Upper lobe of right lung (tissue), 1 donor: ENCODE measurements at places on chromosomes 13 and 19. TPM values are rescaled to one million over a fixed set of nuclear protein-coding genes. Genes with fewer than 3 reads are reported as not detected.

ADM5 gene
- 1.9 TPM for total RNA-seq

ZSCAN4 gene
- total RNA-seq, result not detected

DZIP1 gene
- 7.1 TPM for total RNA-seq

RB1 gene
- 41.0 TPM for total RNA-seq

EDNRB gene
- 61.7 TPM for total RNA-seq

AMH gene
- 6.1 TPM for total RNA-seq

TYK2 gene
- total RNA-seq, result 140 TPM

UHRF1 gene
- 0.90 TPM for total RNA-seq

PCDH9 gene
- 5.1 TPM for total RNA-seq

GNA15 gene
- total RNA-seq, result 18.6 TPM

PLA2G4C gene
- total RNA-seq, result 14.7 TPM

SYCN gene
- not detected for total RNA-seq

NLRP7 gene
- not detected for total RNA-seq

ZNF763 gene
- total RNA-seq, result 5.2 TPM

SULT2B1 gene
- 20.4 TPM for total RNA-seq

HIF3A gene
- 63.1 TPM for total RNA-seq

GRIN2D gene
- total RNA-seq, result 0.61 TPM

SYNE4 gene
- total RNA-seq, result 8.1 TPM

CARS2 gene
- total RNA-seq, result 69.5 TPM

IRGC gene
- total RNA-seq, result not detected

KLK6 gene
- total RNA-seq, result not detected

CEACAM4 gene
- 4.6 TPM for total RNA-seq

KDM4B gene
- 39.0 TPM for total RNA-seq

SYT5 gene
- not detected for total RNA-seq

EMP3 gene
- 87.8 TPM for total RNA-seq

KPNA3 gene
- total RNA-seq, result 35.7 TPM
